ENCODE measurements at places on chromosomes 7 and 10. TPM values are rescaled to one million over a fixed set of nuclear protein-coding genes. Genes with fewer than 3 reads are reported as not detected.

GRCh38 chr7:50921114-50921813 lies 138.6 kb upstream of the GRB10 start:
- no peak for DNase-seq

The AMPH gene
- total RNA-seq: not detected

DNA sequence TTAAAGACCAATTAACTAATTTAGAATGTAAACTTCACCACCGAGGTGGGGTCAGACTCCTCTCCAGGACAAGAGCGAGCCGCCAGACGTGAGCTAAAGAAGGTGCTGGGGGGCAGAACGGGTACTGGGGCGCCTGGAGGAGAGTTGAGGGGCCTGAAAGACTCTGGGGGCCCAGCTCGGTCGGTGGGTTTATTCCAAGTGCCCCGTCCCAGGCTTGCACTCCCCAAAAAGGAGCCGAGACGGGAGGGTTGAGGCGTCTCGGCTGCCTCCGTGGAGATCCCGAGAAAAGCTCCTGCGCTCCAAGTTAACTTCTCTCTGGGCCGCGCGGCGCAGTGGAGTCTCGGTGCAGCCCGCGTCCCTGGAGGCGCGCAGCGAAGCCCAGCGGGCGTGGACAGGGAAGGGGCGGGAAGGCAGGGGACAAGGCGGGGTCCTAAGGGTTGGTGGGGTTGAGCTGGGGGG lies 553.3 kb downstream of the TFEC start:
- no peak for DNase-seq

The CALY gene
- total RNA-seq: 1.9 TPM

- DNase-seq: no peak
Observed at GRCh38 chr7:25615003-25615402, 386.7 kb upstream of the NPVF start.

DNA sequence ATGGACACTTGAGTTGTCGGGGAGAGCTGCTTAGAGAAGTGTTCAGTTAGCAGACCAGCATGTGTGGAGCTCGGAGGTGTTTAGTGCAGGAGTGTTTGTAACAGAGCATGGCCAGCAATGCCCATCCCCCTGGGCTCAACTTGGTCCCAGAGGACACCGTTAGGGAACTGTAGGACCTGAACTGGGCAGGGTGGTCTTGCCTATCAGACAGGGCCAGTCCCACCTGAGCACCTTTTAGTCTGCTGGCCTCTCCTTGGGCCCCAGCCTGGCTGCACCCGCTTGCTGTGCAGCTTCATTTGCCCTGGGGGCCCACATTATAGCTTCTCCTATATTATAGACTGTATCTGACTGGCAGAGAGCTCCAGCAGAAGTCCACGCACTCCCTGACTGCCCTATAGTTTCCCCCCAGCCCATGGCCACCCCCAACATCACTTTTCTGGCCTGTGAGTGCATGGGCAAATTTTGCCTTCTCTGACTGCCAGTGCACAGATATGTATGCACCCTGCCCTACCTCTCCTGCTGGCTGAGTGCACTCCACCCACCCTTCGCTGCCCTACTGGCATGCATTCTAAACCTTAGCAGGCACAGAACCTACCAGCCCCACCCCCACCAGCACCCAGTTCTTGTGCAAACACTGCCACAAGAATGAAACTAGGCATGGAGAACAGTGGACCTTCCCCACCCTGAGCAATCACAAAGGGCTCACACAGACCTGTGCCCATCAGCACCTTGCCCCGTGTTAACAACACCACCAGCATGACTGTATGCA lies 1030.6 kb upstream of the GHITM start:
- DNase-seq: no peak

GRCh38 chr7:7434329-7434728 lies 101.3 kb downstream of the COL28A1 start:
- DNase-seq: no peak

The ITIH5 gene
- total RNA-seq: not detected

GRCh38 chr7:82234457-82235049 lies 209.0 kb downstream of the CACNA2D1 start:
- peak; percentile 20 for DNase-seq

DNA sequence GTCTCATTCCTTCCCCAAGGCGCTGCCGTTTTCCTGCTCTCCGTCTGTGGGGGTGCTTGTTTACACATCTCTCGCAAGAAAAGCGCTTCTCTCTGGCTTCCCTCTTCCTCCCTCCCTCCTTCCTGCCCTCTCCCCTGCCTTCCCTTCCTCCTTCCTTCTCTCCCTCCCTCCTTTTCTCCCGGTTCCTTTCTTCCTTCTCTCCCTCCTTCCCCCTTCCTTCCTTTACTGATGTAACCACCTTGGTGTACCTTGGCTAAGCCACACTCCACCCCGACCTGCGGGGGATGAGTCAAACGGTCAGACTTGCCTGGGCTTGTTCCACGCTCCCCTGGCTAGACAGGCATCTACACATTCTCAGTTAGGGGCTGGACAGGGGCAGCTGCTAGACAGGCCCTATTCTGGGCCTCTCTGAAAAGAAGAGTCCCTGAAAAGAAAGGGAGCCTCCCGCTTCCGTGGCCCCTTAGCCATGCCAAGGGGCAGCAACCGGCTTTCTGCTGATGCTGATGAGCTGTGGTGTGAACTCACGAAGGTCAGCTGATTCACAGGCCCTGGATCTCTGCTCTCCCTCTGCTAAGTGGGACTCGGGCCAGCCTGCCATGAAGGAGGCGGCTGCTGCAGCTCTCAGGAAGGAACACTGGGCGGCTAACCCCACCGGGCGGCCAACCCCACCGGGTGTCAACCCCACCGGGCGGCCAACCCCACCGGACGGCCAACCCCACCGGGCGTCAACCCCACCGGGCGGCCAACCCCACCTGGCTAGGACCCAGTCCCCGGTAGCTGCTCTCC lies 216.8 kb downstream of the TCERG1L start:
- DNase-seq: no peak

GRCh38 chr10:70293169-70293843 lies 9.5 kb upstream of the NPFFR1 start:
- no peak for DNase-seq

DNA sequence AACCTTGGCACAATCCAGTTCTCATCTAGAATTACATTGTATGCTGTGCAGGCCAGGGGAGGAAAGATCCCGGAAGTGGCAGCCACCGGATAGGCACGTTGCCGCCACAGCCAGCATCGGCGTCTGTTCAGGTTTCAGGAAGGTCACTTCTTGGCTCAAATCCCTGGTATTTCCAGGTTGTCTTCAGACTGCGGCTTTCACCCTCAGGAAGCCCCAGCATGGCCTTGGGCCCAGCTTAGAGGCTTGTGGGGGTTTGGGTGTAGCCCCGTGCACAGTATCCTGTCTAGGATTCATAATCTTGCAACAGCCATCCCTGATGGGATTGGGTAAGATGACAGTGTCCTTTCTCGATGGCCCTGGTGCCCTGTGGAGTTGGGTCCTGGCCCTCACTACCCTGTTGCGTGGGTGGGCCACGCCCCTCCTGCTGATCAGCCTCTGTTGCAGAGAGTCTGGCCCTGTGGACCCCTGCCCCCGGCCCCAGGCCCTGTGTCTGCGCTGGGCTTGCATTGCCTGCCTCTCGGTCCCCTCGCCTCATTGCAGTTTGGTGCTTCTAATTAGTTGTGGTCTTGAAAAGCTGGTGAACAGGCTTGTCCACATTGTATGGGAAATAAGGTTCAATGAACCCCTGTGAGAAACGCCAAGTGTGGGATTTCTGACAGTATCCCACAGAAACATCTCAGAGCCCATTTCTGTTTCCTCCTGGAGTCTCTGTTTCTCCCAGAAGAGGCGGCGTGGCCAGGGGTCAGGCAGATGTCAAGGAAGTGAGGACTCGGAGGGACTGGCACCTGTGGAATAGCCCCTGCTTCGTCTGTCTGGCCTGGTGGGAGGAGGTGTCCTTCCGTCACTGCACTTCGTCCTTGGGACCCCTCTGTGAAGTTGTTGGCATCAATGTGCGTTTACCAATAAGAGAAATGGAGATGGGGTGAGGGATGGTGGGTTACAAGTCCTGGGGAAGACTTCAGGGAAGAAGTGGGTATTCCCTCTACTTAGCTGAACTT lies 77.5 kb downstream of the MGMT start:
- DNase-seq: no peak

DNA sequence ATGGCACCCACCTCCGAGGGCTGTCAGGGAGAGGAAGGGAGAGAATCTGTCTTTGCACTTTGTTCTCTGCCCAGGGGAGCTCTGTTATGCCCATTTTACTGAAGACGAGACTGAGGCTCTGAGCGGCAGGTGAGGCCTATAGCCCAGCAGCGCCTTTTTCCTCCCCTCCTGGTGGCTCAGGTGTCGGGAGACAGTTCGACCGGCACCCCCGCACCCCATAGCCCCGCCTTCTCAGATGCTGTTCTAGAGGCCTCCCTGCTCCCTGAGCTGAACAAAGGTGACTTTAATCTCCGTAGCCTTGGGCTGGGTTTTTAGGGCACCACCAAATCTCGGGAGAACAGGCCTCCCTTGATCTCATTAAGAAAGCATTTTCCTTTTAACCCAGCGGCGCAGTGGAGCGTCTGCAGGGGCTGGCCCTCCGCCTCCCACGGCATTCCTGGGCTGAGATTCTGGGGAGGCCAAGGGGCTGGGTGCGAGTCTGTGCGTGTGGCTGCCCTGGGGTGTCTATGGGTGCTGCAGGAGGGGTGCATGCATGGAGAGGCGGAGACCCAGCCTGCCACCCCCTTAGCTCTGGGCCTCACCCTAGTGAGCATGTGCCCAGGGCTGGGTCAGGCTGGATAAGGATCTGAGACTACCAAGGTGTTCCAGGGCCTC lies 3.3 kb downstream of the LFNG start:
- DNase-seq: no peak

The CYP3A4 gene
- 0.15 TPM for total RNA-seq

All from Panc1 (cell line).